ENCODE measurements at places on chromosomes 3 and 15.
A peak's percentile ranks its signal among the peaks of the same experiment; 100 is the strongest.

GRCh38 chr3:43373560-43373928 is 87.2 kb downstream of the SNRK start:
- DNase-seq, result no peak

- no peak for DNase-seq
These were observed 74.5 kb downstream of the LSM3 start for GRCh38 chr3:14253022-14253706.

- no peak for DNase-seq
These were observed 12.3 kb upstream of the SPATA12 start for GRCh38 chr3:57048052-57048671.

DNA sequence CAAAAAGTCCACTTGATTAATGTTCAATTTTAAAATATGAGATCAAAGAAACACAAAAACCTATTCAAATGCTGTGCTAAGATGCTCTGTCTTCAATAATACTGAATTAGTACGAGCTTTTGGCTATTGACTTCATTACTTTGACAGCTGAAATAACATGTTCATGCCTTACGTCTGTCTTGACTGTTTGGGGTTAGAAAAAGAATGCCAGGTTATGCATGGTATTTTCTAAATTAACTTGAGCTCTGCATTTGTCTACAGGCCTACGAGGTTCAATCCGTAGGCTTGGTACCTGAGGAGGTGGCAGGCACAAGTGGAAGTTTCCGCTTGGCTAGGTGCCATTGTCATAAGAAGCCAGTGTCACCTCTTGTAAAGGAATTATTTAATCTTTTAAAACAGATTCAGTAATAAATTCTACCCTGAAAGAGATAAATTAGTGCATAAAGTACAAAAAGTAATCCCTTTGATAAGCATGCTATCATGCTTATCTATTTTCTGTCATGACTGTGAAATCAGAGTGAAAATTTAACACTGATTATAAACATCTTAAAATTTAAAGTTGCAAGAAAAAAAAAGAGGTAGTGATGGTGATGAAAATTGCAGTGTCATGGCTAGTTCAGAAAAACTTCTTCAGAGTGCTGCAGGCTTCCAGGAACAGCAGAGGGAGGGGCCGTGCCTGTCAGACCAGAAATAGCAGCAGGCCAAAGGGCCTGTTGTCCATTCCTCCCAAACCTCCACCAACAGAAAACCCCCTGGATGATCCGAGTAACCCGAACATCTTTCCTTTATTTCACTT is 115.7 kb downstream of the ARRDC4 start:
- no peak for DNase-seq

GRCh38 chr3:17749705-17750293 is 7.4 kb upstream of the TBC1D5 start:
- peak; percentile 3 for DNase-seq

GRCh38 chr15:25770031-25770430 is 93.1 kb downstream of the ATP10A start:
- DNase-seq, result no peak

DNA sequence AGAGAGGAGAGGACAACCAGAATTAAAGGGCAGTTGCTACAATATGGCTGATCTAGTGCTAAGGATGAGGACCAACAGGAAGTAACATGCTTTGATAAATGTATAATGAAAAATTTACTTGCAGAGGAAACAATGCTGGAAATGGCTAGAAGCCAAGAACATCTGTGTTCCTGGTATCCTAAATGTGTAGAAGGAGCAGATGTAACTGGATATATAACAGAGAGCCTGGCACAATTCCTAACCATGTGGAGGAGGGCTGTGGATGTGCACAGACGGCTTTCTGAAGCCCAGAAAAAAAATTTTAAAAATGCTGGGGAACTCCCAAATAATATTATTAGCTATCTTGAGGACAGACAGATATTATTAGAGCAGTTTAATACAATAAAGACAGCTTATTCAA is 159.4 kb upstream of the GBE1 start:
- DNase-seq, result no peak

GRCh38 chr3:13495921-13496723 is 16.0 kb downstream of the HDAC11 start:
- peak; percentile 71 for DNase-seq

GRCh38 chr15:95843241-95843910 is 487.1 kb upstream of the NR2F2 start:
- no peak for DNase-seq

GRCh38 chr15:36185438-36185837 is 394.0 kb upstream of the CDIN1 start:
- no peak for DNase-seq

GRCh38 chr3:49388289-49388820 is 23.4 kb downstream of the RHOA start:
- DNase-seq, result no peak

DNA sequence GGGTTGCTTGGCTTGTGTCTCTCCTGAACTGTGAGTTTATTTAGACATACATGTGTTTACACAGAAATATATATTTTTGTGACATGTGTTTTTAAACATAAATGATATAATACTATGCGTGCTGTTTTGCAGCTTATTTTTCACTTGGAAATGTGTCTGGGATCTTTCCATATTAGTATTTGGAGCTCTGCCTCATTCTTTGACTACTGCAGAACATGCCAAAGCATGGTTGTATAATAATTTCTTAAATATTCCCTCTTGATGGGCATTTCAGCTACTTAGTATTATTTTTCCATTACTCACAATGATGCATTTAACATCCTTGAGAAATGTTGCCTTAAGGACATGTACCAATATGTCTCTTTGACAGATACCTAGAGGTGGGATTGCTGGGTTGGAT is 19.5 kb downstream of the ANAPC13 start:
- no peak for DNase-seq

DNA sequence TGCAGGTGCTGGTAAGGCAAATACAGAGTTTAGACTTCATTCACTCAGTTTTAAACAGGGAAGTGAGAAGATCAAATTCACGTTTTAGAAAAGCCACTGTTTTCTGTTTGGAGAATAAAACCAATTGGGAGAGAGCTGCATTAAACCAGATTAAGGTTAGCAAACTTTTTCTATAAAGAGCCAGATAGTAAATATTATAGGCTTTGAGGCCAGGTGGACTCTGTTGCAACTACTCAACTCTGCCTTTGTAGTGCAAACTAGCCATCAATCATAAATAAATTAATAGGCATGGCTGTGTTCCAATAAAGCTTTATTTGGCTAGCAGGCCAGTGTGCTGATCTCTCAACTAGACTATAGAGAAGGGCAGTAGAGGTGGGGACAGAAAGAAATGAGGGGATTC is 33.5 kb downstream of the SUCLG2 start:
- DNase-seq, result no peak

GRCh38 chr3:52398670-52399081 is 46.2 kb downstream of the SEMA3G start:
- DNase-seq, result no peak

DNA sequence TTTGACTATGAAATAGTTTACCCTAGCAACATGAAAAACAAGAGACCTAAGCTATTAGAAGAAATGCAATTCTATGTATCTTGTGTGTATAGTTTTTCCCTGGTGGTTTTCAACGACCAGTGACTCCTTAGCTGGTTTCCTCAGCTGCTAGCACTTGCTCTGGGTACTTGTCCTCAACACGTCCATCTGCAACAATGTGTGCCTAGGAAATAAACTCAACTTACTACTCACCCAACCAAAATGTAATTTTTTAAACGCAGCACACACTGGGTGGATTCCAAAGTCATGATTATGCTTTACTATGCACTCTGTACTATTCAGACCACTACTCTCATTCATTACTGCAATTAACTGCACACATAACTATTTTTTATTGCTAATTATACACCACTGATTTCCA is 31.0 kb downstream of the CPA3 start:
- DNase-seq, result no peak
